NCI-H2029 treated with DMSO at 0.1 percent for 48 hours (cell line): ENCODE measurements at places on chromosomes 11 and 22.
A peak's percentile ranks its signal among the peaks of the same experiment; 100 is the strongest.

GRCh38 chr22:36910461-36910860 is 3.0 kb upstream of the CSF2RB start:
- no peak for DNase-seq

- peak; percentile 84 for DNase-seq
These were observed 9.6 kb upstream of the UCP3 start for GRCh38 chr11:74018331-74019005.

GRCh38 chr11:3709977-3710376 is 38.8 kb upstream of the CHRNA10 start:
- no peak for DNase-seq

DNA sequence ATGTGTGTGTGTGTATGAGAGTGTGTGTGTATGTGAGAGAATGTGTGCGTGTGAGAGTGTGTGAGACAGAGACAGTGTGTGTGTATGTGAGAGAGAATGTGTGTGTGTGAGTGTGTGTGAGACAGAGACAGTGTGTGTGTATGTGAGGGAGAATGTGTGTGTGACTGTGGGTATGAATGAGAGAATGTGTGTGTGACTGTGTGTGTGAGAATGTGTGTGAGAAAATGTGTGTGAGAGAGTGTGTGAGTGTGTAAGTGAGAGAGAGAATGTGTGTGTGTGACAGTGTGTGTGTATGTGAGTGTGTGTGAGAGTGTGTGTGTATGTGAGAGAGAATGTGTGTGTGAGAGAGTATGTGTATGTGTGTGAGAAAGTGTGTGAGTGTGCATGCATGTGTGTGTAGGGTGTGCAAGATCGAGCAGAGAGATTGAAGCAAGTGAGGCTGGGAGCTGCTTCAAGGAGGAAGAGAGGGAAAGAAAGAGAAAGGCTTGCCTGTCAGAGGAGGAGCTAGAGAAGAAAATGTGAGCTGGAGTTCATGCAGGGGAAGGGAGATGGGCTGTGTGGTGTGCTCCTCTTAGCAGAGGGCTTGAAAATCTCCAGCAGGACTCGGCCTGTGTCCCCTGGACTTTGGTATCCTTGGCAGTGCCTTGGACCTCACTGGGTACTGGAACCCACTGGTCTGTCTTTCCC is 27.7 kb upstream of the TP53I11 start:
- peak; percentile 94 for DNase-seq

DNA sequence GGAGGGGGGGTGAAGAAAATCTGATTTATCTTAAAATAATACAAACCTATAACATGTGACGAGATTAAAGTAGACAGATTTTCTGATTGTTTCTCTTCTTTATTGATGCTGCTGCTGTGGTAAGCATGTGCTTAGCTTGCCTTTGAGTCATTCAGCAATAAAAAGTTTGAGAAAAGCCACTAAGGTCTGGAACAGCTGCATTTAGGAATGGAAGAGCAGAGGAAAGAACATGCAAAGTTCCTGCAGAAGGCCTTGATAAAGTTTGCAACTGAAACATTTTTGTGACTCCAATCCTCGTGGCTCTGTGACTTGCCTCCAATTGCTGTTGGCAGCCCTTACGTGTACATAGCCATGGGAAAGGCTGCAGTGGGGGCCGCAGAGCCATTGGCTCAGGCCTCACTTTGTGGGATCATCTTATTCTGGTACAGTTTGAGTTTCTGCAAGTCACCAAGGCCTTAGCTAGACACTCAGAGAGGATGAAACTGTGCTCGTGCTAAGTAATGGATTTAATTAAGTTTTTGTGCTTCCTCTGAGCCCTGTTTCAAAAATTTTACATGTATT is 370.2 kb downstream of the AASDHPPT start:
- DNase-seq, result no peak

GRCh38 chr11:58898106-58898505 is 41.2 kb upstream of the GLYATL1 start:
- no peak for DNase-seq

GRCh38 chr22:44869196-44869595 is 116.8 kb downstream of the ARHGAP8 start:
- DNase-seq, result no peak

- DNase-seq, result peak; percentile 45
These were observed 631 bp upstream of the C22orf39 start for GRCh38 chr22:19448076-19448607.

GRCh38 chr11:69512136-69512535 is 30.7 kb downstream of the LINC01488 start:
- no peak for DNase-seq

DNA sequence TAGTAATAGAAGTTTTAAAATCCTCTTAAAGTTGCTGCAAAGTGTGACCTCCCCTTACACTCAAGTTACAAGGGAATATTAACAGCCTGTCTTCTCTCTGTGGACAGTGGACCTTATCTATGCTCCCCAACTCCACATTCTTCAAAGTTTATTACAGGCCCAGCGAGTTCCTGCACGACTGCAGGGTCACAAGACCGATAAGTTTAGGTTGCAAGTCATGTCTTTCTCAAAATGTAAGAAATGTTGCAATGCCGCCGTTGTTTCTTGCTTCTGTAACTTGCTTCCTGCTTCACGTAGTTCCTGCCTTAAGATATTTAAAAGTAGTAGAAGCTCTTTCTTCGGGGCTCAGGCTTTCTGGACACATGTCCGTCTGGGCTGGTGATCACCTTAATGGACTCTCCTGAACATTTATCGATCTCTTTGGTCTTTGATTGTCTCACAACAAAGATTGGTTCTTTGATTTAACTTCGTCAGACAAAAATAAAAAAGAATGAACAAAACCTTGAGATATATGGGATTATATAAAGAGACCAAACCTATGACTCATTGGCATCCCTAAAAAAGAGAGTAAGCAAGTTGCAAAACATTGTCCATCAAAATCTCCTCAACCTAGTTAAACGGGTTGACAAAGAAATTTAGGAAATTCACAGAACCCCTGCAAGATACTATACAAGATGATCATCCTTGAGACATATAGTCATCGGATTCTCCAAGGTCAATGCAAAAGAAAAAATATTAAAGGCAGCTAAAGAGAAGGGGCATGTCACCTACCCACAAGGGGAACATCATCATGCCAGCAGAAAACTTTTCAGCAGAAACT is 45.4 kb upstream of the GLYAT start:
- no peak for DNase-seq

DNA sequence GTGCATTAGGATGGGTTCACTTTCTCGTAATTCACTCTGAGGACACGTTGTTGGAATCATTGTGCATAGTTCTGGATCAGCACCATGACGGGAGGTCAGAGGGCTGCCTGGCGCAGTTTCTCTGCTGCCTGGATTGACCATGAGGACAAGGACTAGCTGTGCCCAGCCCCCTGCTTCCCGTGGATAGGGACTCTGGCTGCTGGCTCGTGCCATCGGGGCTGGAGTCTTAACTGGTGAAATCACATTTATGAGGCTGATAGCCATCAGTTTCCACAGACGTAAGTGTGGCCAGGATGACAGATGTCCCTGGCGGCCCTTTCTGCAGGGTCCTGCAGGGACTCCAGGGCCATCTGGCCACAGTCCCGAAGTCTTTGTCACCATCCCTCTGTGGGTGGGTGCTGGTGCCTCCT is 24.1 kb upstream of the GRAMD4 start:
- DNase-seq, result no peak

GRCh38 chr11:81112718-81113117 is 1620.9 kb downstream of the FAM181B start:
- peak; percentile 8 for DNase-seq

DNA sequence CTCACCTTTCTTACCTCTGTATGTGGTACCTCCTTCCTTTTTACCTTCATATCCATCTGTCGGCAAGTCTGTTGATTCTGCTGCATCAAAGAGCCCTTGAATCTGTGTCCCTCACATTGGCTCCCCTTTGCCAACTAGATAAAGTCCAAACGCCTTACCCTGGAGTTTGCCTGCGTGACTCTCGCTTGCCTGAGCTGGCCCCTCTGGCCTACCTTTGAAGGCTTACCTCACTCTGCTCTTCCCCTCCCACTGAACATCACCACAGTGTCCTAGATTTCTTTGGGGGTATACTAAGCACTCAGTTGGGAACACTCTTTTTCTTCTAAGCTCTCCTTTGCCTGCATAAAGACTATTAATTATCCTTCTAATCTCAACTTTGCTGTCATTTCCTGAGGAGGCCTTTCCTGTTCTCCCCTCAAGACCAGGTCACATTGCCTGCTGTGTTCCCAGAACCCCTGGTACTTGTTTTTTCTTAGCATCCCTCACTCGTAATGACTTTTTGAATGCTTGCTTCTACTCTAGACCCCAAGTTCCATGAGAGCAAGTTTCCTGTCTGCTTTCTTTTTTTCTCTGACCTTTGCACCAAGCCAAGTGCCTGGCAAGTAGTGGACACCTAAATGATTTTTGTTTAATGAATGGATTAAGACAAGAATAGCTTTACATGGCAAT is 67.8 kb upstream of the ADORA2A start:
- no peak for DNase-seq

GRCh38 chr11:106172386-106172991 is 95.0 kb downstream of the AASDHPPT start:
- no peak for DNase-seq

DNA sequence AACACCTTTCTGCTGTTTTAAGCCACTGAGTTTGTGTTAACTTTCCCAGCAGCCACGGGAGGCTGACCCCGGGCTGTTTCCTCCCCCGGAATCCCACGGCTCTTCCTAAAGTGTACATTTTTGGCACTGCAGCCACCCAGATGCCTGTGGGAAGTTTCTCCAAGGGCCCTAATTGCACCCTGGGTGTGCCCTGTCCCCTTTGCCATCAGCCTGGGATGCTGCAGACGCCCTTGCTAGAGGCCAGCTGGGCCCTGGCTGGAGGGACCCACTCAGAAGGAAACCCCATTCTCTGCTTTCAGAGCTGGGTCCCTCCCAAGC is 883.3 kb downstream of the BRD1 start:
- DNase-seq, result no peak

DNA sequence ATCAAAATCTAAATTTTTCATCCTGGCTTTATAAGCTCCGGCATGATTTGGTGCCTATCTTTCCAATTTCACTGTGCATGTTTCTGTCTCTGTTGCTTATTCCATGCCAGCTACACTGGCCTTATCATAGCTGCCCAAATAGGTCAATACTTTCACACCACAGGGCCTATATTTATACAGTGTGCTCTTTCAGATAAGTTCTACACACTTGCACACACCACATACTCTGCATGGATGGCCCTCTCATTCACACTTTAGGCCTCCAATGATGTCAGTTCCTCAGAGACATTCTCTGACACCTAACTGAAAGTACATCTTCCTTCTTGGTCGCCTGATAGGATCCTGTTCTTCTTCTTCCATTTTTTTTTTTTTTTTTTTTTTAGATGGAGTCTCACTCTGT is 7.0 kb downstream of the ALG8 start:
- no peak for DNase-seq

DNA sequence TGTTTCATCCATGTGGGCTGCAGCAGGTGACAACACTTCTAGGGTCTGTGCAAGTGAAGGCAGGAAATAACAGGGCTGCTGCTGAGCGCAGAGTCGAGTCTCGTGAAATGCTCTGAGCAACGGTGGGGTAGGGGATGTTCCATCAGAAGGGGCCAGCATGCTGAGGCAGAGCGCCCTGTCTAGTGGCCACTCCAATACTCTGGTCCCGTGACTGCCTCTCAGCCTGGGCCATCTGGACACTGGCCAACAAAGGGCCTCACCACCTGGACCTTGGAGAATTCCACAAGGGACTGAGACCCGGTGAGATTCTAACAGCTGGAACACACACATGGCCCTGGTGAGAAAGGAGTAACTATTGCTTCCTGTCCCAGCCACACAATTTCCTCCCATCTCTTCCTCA is 375.7 kb downstream of the SHANK2 start:
- DNase-seq, result peak; percentile 50

DNA sequence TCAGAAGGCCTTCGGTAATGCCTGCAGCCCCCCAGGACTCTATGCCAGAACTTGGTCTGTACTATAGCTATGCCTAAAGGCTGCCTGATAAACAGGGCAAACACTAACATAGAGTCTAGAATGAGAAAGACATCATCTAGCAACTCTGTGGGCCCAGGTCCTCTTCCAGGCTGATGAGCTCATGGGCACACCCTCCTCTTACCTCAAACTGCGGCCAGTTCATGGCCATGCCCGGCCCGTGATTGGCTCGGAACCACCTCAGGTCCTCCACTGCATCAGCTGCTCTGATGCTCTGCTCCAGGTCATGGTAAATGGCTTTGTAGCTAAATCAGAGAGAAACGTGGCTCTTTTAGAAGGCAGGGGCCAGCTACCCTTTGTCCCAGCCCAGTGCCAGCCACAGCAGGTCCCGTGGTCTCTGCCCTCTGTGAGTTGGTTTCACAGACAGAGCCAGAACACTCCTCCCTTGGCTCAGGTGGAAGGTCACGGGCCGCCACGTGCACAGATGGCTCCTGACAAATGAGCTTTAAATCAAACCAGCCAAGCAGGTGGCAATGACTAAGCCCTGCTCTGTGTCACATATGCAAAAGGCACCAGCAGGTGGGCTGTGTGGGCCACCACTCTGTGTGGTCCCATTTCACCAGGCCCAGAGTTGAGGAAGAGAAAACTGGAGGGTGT is 25.0 kb upstream of the ARFGAP3 start:
- no peak for DNase-seq

DNA sequence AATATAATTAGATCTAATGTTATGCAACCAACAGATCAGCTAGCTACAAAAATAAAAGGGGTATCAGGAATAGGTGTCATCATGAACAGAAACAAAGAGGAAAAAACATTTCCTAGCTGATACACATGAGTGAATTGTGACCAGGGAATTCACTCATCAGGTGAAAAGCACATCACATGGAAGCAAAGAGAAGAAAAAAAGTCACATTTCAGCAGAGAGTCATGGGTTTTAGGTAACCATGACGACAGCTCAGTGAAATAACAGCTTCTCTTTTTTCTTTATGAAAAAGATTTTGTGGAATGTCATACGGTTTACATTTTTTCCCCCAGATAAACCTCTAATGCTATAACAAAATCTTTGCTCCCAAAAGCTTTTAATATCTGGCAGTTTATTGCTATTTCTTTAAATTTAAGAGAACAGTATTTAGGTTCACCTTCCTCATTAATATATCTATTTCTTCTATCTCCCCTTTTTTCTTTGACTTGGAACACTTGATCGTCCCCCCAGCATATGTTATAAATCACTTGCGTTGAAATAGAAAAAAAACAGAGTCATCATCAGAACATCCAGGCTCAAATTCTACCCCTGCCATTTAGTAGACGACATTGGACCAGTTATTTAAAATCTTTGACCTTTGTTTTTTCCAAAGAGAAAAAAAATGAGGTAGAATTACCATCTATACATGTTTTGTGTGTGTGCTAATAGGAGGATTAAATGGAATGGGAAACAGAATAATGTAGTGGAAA is 5.3 kb downstream of the TYR start:
- no peak for DNase-seq

- no peak for DNase-seq
These were observed 56.8 kb upstream of the SHANK2 start for GRCh38 chr11:71309181-71309580.
